MV-4-11 (cell line): ENCODE measurements at places on chromosomes 3 and 15.
A peak's percentile ranks its signal among the peaks of the same experiment; 100 is the strongest.

DNA sequence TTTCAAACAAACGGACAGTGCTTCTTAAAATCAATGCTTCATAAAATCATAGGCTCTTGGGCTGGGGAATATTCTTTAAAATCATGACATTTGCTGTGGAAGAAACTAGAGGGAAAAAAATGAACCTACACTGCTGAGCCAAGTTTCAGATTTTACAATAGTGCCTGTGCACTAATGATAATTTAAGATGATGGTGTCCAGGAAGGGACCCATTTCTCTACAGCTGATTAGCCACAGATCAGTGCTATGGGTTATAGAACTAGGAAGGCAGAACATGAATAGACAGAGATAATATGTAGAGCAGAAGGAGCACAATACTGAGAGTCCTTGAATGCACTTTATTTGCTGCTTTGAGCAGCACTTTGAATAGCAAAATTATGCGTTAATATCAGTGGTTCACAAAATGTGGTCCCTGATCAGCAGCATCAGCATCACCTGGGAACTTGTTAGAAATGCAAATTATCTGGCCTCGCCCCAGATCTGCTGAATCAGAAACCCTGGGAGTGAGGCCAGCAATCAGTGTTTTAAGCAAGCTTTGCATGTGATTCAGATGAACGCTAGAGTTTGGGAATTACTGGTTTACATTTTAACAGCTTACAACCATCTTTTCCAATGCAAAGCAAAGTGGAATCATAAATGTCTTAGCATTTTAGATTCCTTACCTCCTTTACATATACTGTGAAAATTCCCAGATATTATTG is 135.8 kb upstream of the ANKRD28 start:
- no peak for DNase-seq

DNA sequence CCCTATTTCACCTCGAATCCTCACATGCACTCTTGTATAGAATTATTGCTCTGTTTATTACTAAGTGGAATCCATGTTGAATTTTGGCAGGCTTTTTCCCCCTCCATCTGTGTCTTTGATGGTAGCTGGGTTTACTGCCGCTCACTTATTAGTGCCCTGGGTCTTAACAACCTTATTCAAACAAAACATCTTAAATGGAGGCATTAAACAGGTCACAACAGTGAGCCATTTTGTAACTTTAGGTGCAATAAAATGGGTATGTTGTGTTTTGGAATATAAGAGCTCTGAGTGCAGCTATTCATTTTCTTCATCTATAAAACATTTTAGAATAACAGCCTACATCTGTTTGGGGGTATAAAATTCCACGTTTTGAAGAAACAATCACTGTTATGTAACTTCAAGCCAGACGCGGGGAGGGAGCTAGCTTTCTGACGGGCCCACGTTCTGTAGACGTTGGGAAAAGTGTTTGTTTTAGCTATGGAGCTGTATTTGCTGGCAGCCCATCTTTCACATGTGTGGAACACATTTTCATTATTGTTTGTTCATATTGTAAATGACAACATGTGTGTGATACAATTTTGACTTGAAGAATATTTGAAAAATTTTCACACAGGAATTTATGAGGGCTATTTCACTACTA is 122.0 kb downstream of the SLC25A26 start:
- DNase-seq = no peak

DNA sequence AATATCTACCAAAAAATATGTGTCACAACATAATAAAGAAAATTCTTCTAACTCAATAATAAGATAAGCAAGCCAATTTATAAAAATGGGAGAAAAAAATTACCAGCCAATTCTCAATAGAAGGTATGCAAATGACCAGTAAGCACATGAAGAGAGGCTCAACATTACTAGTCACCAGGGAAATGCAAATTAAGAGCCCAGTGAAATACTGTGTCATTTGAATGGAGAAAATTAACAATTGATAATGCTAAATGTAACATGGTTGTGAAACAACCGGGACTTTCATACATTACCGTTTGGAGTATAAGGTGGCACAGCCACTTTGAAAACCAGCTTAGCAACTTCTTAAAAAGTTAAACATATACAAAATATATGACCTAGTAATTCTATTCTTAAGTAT is 460.7 kb downstream of the IGSF11 start:
- no peak for DNase-seq

- DNase-seq = no peak
Measured at GRCh38 chr3:105528955-105529354, 162.2 kb downstream of the ALCAM start.

GRCh38 chr3:124277144-124277890 is 285.4 kb upstream of the ROPN1 start:
- no peak for DNase-seq

GRCh38 chr3:53585627-53586026 is 91.2 kb downstream of the CACNA1D start:
- DNase-seq = no peak

DNA sequence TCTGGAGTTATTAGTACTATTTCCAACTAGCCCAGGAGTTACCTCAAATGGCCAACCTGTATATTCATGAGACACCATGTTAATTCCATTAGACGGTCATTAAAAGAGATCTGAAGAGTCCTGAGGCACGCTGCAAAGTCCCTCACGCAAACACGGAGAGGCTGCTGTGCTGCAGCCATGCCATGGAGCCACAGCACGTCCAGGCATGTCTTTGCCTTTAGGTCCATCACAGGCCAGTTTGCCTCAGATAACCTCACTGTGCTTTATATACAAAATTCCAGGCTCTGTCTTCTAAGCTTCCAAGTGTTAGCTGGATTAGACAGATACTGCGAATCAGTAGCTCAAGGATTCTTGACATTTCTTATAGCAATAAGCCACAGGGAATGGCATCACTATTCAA is 9.8 kb upstream of the PLAAT1 start:
- DNase-seq = no peak

DNA sequence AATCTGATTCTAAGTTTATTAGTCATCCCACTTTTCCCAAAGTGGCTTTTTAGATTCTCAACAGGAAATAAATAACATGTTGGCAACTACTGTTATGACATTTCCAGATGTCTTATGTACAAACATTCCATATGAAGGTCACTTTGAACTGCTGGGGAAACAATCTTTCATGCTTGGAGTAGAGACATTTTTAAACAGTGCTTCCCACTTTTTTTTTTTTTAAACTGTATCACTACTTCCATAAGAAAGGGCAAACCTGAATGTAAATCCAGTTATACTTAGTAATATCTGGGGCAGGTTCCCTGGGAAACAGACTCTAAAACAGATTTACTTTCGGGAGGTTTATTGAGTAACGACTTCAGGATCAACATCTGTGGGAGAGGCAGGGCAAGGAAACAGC is 473.8 kb downstream of the TAFA4 start:
- DNase-seq = no peak

- peak; percentile 60 for DNase-seq
Measured at GRCh38 chr3:151890721-151891141, 17.3 kb downstream of the SUCNR1 start.

DNA sequence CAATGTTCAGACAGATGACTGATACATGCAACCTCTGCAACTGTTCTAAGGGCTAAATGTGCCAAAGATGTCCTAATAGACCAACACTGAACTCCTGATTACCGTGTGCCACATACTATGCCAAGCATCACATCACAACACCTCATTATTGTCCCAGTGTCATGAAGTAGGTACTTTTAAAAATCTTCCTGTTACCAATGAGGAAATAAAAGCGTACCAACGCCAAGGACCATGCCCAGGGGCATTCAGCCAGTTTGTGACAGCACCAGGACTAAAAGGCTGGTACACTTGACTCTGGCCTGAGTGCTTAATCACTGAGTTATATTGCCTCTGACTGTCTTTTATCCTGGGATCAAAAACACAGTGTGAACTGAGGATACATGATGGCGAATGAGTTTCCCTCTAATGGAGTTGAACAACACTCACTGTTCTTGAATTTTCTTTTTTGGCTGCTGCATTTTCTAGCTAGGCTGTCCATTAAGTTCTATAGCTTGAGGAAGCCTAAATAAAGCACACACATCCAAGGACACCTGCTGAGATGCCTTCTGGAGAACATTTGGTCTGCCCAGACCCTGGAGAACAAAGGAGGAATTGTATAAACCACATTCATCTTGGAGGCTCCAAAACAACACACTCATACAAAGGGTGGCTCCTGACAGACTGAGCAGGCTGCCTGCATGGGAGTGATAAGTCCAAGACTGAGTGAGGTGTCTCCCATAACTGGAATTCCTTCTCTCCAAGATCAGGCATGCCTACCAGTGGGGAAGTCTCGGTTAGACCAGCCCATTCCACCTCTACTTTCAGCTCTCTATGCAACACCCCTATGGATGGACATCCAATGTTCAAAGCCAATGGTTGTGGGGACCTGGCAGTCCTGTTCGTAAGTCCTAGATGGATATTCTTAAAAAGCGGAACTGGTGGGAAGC is 126.7 kb upstream of the PRICKLE2 start:
- DNase-seq = no peak

- DNase-seq = no peak
Measured at GRCh38 chr3:59751606-59752005, 701.8 kb upstream of the CFAP20DC start.

- DNase-seq = peak; percentile 14
Measured at GRCh38 chr15:68204776-68205557, at the start of gene CALML4. Gene CALML4 (minus strand): TSS chr15:68205332. CDS start chr15:68205247, 85 bp downstream.

DNA sequence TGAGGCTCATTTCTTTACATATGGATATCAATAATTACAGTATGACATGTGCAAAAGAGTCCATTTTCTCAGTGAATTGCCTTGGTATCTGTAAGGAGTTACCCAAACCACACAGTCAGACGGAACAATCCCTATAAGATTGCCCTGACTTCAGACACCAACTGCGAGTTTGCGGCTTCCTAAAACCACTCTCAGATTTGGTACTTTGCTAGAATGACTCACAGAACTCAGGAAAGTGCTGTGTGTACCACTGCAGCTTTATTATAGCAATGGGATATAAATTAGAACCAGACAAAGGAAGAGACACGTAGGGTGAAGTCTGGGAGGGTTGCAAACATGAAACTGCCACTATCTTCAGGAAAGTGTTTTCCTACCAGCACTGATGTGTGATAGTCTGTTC is 45.8 kb upstream of the ATP13A3 start:
- DNase-seq = peak; percentile 72

DNA sequence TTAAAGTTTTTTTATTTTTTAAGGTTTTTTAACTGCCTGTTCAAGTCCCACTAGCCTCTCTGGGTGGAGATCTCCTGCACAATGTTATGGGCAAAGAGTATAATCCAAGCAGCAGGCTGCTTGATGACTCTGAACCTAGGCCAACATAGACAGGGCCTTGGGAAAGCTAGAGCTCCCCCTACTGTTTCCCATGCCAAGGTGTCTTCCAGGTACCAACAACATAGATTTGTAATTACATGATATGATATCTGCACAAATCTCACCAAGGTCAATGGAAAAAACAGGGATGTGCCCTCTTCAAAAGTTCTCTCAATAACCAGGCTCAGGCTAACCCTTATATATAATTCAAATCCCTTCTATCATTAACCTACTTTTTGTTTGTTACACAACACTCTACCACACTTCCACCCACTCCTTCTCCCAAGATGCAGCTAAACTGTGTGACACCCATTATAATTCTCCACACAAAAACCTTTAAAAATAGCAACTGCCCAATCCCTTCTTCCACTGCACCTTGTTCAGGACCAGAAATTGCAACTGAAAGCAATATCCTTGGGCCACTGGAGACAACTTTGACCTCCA is 43.8 kb downstream of the RBM15B start:
- DNase-seq = peak; percentile 28

- no peak for DNase-seq
Measured at GRCh38 chr3:157785102-157785826, 282.0 kb upstream of the VEPH1 start.

- DNase-seq = no peak
Measured at GRCh38 chr3:138747225-138747624, 87.5 kb downstream of the PIK3CB start.

DNA sequence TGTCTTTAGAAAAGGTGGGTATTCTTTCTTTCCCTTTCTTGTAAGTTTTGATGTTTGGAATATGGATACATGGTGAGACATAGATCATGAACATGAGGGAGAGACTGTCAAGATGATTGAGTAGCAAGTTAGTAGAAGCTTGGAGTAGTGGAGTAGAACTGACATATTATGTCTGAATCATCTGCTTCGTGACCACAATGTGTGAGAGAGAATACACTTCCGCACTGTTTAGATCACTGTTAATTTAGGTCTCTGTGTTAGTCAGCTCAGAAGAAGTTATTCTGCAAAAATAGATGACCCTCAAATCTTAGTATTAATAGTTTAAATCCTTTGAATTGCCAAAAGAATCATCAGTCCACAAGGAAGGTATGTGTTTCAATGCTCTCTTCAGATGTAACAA is 151.0 kb downstream of the OXSM start:
- DNase-seq = peak; percentile 64

GRCh38 chr15:40941068-40941527 is 12.0 kb downstream of the DLL4 start:
- DNase-seq = peak; percentile 23

DNA sequence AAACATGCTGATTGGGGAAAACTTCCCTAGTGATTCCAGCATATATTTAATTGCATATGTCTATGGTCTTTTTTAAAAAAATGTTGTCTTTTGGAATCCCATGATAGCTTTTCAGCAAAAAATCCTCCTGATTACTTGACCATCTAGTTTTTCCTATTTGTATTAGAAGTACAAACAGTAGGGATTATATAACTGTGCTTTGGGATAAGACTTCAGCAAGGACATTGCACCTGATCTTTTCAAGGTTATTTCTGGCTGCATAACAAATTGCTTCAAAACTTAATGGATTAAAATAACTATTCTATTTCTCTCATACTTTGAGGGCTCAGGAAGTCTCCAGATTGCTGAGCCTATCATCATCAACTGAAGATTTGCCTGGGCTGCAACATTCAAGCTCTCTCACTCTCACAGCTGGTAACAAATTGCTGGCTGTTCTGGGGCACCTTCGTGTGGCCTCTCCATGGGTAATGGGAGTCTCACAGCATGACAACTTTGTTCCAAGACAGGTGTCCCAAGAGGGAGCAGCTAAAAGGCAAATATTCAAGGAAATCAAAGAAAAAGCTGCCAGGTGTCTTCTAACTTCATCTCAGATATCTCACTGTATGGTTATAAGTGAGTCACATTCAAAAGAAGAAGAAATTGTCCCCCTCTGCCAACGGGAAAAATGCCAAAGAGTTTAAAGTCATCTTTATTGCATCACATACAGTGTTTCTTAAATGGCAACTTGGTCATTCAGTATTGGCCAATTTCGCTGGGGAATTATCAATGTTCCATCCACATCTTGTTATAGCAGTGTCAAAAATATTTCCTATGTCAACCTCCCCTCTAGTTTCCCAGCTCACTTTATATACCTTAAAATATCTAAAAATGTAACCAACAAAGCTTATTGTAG is 644.5 kb upstream of the GRM7 start:
- peak; percentile 15 for DNase-seq

GRCh38 chr3:33358172-33358781 is 81.0 kb downstream of the FBXL2 start:
- DNase-seq = no peak

- no peak for DNase-seq
Measured at GRCh38 chr3:123282461-123282860, 80.7 kb downstream of the SEC22A start.

- no peak for DNase-seq
Measured at GRCh38 chr3:14131134-14131533, 6.3 kb downstream of the TMEM43 start.
